CD4-positive, alpha-beta T cell (primary cell): ENCODE measurements at places on chromosomes 7 and 10. TPM values are rescaled to one million over a fixed set of nuclear protein-coding genes. Genes with fewer than 3 reads are reported as not detected.

DNA sequence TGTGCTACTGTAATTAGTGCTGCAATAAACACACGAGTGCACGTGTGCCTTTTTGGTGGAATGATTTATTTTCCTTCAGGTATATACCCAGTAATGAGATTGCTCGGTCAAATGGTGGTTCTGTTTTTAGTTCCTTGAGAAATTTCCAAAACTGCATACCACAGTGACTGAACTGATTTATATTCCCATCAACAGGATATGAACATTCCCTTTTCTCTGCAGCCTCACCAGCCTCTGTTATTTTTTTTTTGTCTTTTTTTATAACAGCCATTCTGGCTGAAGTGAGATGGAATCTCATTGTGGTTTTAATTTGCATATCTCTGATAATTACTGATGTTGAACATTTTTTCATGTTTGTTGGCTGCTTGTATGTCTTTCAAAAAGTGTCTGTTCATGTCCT lies 922.9 kb upstream of the LRRN3 start:
- H3K27ac ChIP-seq = no peak overlapping the region
- H3K27me3 ChIP-seq = no peaks in the 10 kb centered on the region
- no peaks in the 10 kb centered on the region for H3K4me1 ChIP-seq

- no peak overlapping the region for H3K27ac ChIP-seq
- DNase-seq = no peak
- no peaks in the 10 kb centered on the region for H3K36me3 ChIP-seq
- no peaks in the 10 kb centered on the region for H3K27me3 ChIP-seq
- H3K4me3 ChIP-seq = no peak overlapping the region
- no peaks in the 10 kb centered on the region for H3K4me1 ChIP-seq
Observed at GRCh38 chr7:156049366-156049765, 237.1 kb upstream of the SHH start.

The MACC1 gene
- total RNA-seq = 0.14 TPM

GRCh38 chr7:24812305-24812945 lies 55.2 kb upstream of the GSDME start:
- peaks cover 69% of the 10 kb centered on the region for H3K36me3 ChIP-seq
- H3K27me3 ChIP-seq = no peaks in the 10 kb centered on the region
- H3K27ac ChIP-seq = no peak overlapping the region
- H3K4me1 ChIP-seq = no peaks in the 10 kb centered on the region
- H3K4me3 ChIP-seq = no peak overlapping the region

GRCh38 chr7:51227861-51228260 lies 88.7 kb downstream of the COBL start:
- H3K27ac ChIP-seq = no peak overlapping the region
- H3K4me3 ChIP-seq = no peak overlapping the region
- H3K36me3 ChIP-seq = no peaks in the 10 kb centered on the region
- no peaks in the 10 kb centered on the region for H3K27me3 ChIP-seq

GRCh38 chr10:30911303-30911863 lies 120.3 kb downstream of the ZNF438 start:
- no peaks in the 10 kb centered on the region for H3K4me1 ChIP-seq
- no peak for DNase-seq
- H3K36me3 ChIP-seq = no peaks in the 10 kb centered on the region
- no peak overlapping the region for H3K27ac ChIP-seq
- H3K27me3 ChIP-seq = no peaks in the 10 kb centered on the region

The C10orf105 gene
- 0.36 TPM for total RNA-seq

- no peak overlapping the region for H3K4me3 ChIP-seq
- no peak overlapping the region for H3K27ac ChIP-seq
- no peaks in the 10 kb centered on the region for H3K4me1 ChIP-seq
- DNase-seq = no peak
- H3K36me3 ChIP-seq = no peaks in the 10 kb centered on the region
Observed at GRCh38 chr7:158186864-158187693, 400.5 kb downstream of the PTPRN2 start.

DNA sequence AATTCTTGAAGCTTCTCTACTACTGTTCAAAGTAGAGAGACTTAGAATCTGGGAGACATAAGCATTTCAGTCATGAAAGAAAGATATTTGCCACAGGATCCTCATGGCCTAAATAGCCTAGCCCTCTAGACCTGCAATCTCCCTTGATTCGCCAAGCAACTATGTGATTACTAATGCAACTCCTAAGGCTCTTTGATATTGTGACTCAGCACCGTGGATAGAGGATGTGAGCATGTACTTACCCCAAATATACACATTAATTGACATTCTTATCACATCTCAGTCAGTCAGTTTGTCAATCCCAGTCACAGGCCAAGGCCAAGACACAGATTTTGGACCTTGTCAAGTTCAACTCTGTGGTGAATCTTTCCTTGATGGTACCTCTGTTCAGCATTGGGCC lies 42.6 kb downstream of the GPR37 start:
- no peaks in the 10 kb centered on the region for H3K4me1 ChIP-seq
- no peaks in the 10 kb centered on the region for H3K36me3 ChIP-seq
- H3K27ac ChIP-seq = no peak overlapping the region
- H3K4me3 ChIP-seq = no peak overlapping the region

GRCh38 chr7:116434820-116435341 lies 64.7 kb upstream of the CAV2 start:
- DNase-seq = no peak
- H3K27ac ChIP-seq = no peak overlapping the region
- H3K27me3 ChIP-seq = peaks cover 6% of the 10 kb centered on the region
- H3K4me3 ChIP-seq = no peak overlapping the region

GRCh38 chr7:131011432-131011742 lies 277.4 kb upstream of the KLF14 start:
- no peak for DNase-seq
- H3K4me3 ChIP-seq = no peak overlapping the region
- H3K27ac ChIP-seq = peak overlapping the region; percentile 10
- H3K4me1 ChIP-seq = peaks cover 78% of the 10 kb centered on the region
- peaks cover 23% of the 10 kb centered on the region for H3K36me3 ChIP-seq

The DRGX gene
- total RNA-seq = not detected

DNA sequence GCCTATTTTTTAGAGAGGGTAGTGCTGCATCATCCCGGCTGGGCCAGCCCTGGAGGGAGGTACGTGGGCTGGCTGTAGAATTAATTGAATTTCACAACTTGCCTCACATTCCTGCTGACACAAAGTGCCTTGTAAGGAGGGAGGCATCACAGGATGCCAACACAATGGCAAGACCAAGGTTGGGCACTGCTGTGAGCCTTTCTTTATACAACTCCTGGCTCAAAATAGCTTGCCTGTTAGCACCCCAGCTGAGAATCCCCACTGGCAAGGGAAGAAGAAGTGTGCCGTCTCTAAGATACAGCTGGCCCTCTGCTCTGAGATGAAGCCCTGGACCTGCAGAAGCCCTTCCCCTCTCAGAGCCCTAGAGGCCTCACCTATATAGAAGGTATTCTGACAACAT lies 873.9 kb downstream of the GRID1 start:
- no peaks in the 10 kb centered on the region for H3K36me3 ChIP-seq
- no peak overlapping the region for H3K4me3 ChIP-seq
- DNase-seq = no peak
- H3K4me1 ChIP-seq = no peaks in the 10 kb centered on the region
- H3K27me3 ChIP-seq = no peaks in the 10 kb centered on the region

The SYT15B gene
- not detected for total RNA-seq

The PRLHR gene
- total RNA-seq = not detected

The KIN gene
- total RNA-seq = 6.5 TPM

DNA sequence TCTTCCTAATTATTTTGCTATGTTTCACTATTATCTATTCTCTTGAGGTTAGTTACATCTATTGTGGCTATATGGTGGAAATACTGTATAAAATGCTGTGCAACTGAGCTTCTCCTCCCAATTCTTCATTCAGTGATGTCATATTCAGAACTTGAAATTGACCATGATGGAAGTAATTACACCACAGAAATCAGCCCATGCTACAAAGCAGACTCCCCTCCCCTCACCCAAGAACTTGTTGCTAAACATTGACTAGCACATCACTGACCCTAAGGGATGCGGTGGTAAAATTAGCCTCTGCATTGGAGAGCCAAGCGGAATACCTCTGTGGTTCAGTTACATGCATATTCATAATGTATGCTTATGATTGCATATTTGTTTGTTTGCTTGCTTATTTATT lies 8.8 kb downstream of the CALD1 start:
- no peaks in the 10 kb centered on the region for H3K36me3 ChIP-seq
- no peaks in the 10 kb centered on the region for H3K27me3 ChIP-seq
- no peak overlapping the region for H3K4me3 ChIP-seq
- no peak overlapping the region for H3K27ac ChIP-seq
- DNase-seq = no peak

- no peaks in the 10 kb centered on the region for H3K36me3 ChIP-seq
- DNase-seq = no peak
- H3K4me3 ChIP-seq = no peak overlapping the region
- no peaks in the 10 kb centered on the region for H3K27me3 ChIP-seq
- H3K27ac ChIP-seq = no peak overlapping the region
- no peaks in the 10 kb centered on the region for H3K4me1 ChIP-seq
Observed at GRCh38 chr10:57142925-57143576, 782.0 kb upstream of the ZWINT start.

DNA sequence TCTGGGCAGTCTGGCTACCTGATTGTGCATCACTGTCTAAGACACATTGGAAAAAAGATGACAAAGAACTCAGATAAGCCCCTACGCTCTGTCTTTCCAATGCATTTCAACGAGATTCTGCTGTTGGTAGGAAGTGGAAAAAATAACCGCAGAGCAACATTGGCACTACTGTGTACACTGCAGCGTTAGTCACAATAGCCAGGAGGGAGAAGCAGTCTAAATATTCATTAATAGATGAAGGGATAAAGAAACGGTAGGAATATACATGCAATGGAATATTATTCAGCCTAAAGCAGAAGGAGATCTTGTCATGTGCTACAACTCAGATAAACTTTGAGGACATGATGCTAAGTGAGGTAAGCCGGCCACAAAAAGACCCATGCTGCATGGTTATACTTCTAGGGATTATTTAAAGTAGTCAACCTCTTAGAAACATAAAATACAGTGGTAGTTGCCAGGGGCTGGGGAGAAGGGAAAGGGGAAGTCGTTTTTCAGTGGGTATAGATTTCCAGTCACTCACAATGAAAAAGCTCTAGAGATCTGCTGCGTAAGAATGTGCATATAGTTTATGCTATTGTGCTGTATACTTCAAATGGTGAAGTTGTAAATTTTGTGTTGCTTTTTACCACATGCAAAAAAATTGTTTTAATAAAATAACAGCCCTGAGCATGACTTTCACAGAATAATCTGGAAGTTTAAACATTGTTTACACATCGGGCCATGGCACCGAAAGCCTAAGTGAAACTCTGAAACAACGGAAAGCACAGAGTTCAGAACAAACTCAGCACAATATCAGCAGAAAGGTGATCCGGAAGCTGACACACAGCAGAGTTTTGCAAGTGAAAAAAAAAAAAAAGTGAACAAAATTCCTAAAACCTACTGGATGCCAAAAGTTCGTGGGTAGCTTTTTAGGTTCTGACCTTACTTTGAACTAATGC lies 40.1 kb downstream of the ELMO1 start:
- DNase-seq = peak; percentile 64
- H3K27ac ChIP-seq = peak overlapping the region; percentile 26
- peaks cover 21% of the 10 kb centered on the region for H3K4me1 ChIP-seq
- peak overlapping the region; percentile 49 for H3K4me3 ChIP-seq
- H3K36me3 ChIP-seq = peaks cover 5% of the 10 kb centered on the region

The XRCC2 gene
- 0.25 TPM for total RNA-seq

- no peak overlapping the region for H3K4me3 ChIP-seq
- no peak for DNase-seq
- H3K36me3 ChIP-seq = no peaks in the 10 kb centered on the region
- H3K27ac ChIP-seq = no peak overlapping the region
- H3K4me1 ChIP-seq = no peaks in the 10 kb centered on the region
Observed at GRCh38 chr7:110007320-110008063, 1083.4 kb upstream of the LRRN3 start.

DNA sequence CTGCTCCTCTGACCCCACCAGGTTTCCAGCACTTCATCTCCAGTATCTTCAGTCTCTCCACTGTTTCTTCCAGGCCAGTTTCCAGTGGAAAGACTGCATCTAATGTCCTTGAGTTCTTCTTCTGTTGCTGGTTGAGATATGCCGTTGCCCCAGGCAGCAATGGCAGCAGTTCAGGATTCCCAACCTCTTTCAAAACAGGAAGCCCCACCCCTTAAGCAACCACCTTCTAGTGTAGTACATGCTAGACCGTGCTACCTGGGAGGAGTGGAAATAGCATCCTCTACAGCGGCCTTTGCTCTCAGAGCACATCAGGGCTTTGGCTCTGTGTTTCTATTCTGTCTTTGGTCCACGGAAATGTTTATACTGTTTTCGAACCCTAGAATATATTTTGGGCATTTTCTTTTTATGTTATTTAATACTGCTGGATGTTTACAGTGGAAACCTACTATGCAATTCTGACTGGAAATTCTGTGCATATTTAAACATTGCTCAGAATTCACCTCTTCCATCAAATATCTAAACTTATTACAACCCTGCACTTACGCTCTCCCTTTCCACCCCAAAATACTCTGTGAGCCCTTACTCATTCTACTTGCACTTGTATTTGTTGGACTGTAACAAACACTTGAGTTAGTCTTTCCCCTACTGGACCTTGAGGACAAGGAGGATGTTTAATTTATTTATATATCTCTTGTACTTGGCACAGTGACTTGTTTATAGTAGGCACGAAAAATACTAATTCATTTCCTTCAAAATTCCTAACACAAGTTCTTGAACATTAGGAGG lies 8.5 kb upstream of the BPGM start:
- no peaks in the 10 kb centered on the region for H3K27me3 ChIP-seq
- no peaks in the 10 kb centered on the region for H3K36me3 ChIP-seq
- DNase-seq = no peak
- no peak overlapping the region for H3K27ac ChIP-seq
- no peak overlapping the region for H3K4me3 ChIP-seq

- H3K4me1 ChIP-seq = no peaks in the 10 kb centered on the region
- no peak for DNase-seq
- H3K36me3 ChIP-seq = no peaks in the 10 kb centered on the region
- H3K4me3 ChIP-seq = no peak overlapping the region
Observed at GRCh38 chr10:29763396-29763795, 128.6 kb upstream of the SVIL start.

GRCh38 chr10:24616536-24616935 lies 107.2 kb downstream of the ARHGAP21 start:
- no peaks in the 10 kb centered on the region for H3K27me3 ChIP-seq
- DNase-seq = no peak
- H3K4me1 ChIP-seq = no peaks in the 10 kb centered on the region
